ENCODE measurements at places on chromosomes 3 and 15.

DNA sequence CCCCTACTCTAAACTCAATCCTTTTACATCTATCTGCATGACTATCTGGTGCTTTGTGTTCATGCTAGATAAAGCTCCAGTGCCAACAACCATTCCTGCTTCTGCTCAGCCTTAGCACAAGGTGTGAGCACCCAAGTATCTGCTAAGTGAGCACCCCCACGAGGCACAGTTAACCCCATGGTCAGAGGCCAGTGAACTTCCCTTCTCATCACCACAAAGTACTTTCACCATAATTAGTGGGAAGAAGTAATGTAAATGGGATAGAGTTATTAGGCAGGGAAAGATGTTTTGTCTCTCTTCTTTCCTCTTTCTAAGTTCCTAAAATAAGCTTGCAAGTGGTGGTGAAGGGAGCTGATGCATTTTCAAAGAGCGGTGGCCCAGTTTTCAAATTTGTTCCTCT lies 96.4 kb downstream of the ANO10 start:
- DNase-seq: no peak

DNA sequence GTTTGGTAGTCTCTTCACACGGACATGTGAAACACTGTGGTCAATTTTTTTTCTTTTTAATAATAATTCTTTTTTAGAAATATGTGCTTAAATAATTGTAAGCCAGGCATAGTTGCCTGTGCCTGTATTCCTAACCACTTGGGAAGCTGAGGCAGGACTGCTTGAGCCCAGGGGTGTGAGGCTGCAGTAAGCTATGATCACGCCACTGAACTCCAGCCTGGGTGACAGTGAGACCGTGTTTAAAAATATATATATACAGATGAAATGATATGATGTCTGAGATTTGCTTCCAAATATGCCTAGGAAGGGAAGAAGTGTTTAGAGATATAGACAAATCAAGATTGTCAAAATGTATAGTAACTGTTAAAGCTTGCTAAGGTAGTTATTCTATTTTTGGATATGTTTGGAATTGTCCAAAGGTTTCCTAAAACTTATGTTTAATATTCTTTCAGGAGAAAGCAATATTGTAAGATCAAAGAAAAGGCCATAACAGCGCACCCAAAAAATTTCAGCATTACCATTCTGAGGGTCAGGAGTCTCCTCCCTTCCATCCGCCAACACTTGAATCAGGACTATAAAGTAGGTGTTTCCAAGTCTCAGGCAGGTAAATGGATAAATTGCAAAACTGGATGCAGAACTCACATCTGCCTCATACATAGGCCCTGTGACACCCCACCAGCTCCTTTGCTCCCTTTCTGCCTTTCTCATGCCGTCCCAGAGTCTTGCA lies 532 bp upstream of the SELENOT start:
- DNase-seq: no peak

DNA sequence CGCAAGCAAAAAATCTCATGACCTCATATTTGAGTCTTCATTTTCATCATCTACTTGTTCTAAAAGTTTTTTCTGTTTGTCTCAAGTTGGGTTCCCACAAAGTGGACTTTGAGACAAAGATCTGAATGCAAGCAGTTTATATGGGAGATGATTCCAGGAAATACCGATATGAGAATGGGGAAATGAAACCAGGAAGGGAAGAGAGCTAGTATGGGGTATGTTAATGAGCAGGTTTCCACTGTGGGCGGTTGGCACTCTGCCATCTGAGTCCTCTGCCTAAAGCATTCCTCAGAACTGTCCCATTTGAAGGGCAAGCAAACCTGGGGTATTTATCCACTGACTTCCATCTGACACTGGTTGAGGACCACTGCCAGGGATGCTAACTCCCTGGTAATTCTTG lies 8.8 kb downstream of the ADPRH start:
- DNase-seq: peak; percentile 41

DNA sequence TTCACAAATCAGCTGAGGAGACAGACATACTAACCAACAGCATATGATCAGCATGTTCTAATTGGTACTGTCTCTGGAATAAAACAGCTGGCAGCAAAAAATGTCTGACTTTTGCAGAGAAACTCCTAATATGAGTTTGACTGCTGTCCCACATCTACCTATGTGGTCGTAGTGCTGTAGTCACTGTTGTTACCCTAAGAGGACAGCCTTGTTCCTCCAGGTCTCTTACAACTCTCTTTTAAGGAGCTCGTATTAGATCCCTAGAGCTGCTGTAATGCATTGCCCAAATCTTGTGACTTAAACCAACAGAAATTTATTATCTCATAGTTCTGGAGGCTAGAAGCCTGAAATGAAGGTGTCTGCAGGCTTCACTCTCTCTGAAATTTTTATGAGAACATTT lies 92.1 kb downstream of the TGFBR2 start:
- no peak for DNase-seq

DNA sequence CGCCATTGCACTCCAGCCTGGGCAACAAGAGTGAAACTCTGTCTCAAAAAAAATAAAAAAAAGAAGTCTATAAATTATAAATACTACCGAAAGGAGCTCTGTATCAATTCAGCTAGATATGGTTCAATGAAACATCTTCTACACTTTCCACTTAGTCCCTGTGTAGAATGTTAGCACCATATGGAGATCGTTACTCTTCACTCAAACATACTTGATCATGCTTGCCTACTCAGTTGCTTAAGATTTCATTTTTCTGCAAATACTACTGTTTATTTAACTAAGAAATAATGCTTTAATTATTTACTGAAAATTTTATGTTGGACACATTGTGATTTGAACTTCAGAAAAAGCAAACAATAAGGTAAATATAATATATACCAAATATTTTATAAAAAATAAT lies 17.1 kb upstream of the NANOGP8 start:
- no peak for DNase-seq

- no peak for DNase-seq
Measured at GRCh38 chr3:190205739-190206138, 85.0 kb upstream of the P3H2 start.

DNA sequence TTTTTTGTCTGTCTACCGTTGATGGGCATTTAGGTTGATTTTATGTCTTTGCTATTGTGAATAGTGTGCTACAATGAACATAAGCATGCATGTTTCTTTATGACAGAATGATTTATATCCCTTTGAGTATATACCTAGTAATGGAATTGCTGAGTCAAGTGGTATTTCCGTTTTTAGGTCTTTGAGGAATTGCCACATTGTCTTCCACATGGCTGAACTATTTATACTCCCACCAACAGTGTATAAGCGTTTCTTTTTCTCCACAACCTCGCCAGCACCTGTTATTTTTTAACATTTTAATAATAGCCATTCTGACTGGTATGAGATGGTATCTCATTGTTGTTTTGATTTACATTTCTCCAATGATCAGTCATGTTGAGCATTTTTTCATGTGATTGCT lies 89.6 kb upstream of the GALNT15 start:
- no peak for DNase-seq

GRCh38 chr3:39384665-39385000 lies 1.5 kb downstream of the SLC25A38 start:
- no peak for DNase-seq

GRCh38 chr3:170056710-170057454 lies 19.1 kb downstream of the GPR160 start:
- DNase-seq: no peak

GRCh38 chr3:123637131-123637530 lies 52.3 kb upstream of the HACD2 start:
- DNase-seq: no peak

GRCh38 chr3:127026036-127026435 lies 43.1 kb downstream of the PLXNA1 start:
- no peak for DNase-seq

DNA sequence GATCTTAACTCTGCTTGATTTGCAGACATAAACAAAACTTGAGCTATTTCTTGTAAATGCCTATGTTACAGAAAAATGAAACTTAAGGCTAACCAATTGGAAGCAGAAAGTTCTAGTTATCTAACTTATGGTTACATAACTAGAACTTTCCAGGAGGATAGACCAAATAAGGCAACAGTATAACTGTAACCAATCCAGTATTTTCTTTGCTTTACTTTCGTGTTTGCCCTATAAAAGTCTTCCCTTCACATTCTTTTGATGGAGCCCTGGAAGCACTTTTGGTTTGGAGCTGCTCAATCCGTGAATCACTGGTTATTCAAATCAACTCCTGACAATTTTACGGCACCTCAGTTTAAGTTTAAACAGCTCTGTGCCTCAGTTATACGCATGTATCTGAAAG lies 164.6 kb downstream of the SUCLG2 start:
- DNase-seq: no peak

DNA sequence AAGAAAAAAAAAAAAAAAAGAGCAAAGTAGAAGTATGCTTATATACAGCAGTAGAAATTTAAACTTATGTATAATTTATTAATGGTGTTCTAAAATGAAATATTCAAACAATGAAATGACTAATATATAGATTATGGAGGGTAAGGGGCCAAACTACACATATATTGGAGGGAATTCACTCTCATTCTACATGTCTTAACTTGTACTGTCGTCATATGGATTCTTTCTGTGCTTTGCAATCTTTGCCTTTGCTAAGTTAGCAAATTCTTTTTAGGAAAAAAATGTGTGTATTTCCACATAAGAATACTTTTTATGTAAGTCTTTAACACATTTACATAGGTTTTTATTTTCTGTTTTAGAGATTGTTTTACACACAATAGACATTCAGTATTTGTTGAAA lies 118.9 kb upstream of the MBNL1 start:
- no peak for DNase-seq

DNA sequence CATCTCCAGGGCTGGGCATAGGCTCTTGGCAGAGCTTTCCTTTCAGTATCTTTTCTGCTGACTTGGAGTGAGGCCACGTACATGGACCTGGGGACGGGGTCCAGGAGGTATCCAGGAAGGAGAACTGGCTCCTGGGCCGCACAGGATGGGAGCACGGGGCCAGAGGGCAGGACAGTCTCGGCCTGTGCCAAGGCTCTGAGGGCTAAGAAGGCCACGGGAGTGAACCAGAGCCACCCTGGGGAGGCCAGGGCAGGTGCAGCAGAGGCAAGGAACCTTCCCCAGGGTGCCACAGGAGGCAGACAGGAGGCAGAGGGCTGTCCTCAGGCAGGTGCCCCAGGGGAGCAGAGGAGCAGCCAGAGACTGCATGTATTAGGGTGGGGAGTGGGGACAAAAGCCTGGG lies 50.3 kb downstream of the PLXNA1 start:
- no peak for DNase-seq

- DNase-seq: no peak
Measured at GRCh38 chr3:64552160-64552559, 135.6 kb downstream of the ADAMTS9 start.

- DNase-seq: no peak
Measured at GRCh38 chr3:43369404-43370292, 83.3 kb downstream of the SNRK start.

GRCh38 chr3:90010341-90010740 lies 902.9 kb downstream of the EPHA3 start:
- DNase-seq: no peak
